ENCODE measurements at places on chromosomes 2 and 18.

- DNase-seq = peak; percentile 29
These were observed 787 bp downstream of the ERBB4 start for GRCh38 chr2:212537726-212538304.

GRCh38 chr2:207956771-207957170, 68.6 kb downstream of the PLEKHM3 start:
- no peak for DNase-seq

- no peak for DNase-seq
These were observed 2.2 kb upstream of the SSB start for GRCh38 chr2:169796441-169796840.

DNA sequence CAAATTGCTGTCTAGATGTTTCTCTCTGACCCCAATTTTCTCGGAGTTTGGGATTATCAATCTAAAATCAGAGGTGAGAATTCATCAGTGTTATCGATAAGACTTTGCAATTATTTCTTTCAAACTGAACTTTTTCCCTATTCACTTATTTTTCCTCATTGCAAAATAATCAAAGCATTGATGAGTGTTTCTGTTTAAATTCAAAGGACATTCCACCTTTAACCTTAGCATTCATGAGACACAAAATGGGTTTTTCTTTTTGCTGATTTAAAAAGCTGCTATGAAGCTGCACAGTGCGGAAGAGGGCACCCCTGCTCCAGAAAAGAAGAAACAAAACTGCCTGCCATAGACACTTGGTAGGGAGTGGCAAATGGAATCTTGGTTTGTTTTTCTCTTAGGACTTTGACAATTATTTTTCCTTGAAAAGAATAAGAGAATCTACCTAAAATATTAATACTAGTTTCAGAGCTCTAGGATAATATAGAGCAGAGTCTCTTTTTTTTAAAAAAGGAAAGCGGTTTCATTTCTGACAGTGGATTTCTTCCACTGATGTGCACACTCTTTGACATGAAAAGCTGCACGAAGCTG, 203.4 kb downstream of the TGIF1 start:
- DNase-seq = no peak

- DNase-seq = peak; percentile 27
These were observed 23.9 kb upstream of the CEP68 start for GRCh38 chr2:65032019-65032975.

DNA sequence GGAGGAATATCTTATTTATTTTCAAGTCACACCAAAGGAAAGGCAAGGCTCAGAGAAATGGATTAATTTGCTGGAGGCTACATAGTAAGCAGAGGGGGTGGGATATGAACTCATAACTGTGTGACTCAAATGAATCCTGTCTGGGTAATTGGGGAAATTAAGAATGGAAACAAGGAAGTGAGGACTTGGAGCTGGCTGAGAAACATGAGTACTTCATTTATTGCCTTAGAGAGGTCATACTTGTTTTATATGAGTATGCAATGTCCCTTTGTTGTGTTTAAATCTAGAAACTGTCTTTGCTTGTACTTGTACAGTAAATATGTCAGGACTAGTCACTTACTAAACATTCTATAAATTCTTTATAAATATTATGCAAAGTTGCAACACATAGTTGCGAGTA, 2166.7 kb upstream of the PIK3C3 start:
- DNase-seq = no peak

- no peak for DNase-seq
These were observed 250.7 kb downstream of the KLHL29 start for GRCh38 chr2:23635442-23636340.

DNA sequence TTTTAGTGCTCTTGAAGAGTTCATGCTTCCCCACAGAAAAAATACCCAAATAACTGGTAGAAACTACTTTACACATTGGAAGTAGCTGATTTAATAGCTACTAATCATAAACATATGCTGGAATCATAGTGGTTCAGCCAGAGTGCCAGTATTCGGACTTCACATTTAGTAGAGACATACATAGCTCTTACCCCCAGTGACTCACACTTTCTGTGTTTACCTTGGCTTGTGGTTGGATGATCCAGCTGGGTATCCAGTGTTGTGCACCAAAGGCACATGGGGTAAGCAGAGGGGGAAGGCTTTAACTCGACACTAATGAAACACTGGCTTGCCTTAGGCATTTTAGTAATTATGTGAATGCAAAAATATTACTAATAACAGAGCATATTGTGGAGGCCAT, 18.1 kb downstream of the ARHGAP28 start:
- no peak for DNase-seq

- DNase-seq = no peak
These were observed 508.7 kb upstream of the FAM98A start for GRCh38 chr2:34107811-34108210.

GRCh38 chr2:196229013-196229412, 57.6 kb upstream of the STK17B start:
- no peak for DNase-seq

- DNase-seq = no peak
These were observed 541.4 kb downstream of the PARD3B start for GRCh38 chr2:205086662-205087061.

DNA sequence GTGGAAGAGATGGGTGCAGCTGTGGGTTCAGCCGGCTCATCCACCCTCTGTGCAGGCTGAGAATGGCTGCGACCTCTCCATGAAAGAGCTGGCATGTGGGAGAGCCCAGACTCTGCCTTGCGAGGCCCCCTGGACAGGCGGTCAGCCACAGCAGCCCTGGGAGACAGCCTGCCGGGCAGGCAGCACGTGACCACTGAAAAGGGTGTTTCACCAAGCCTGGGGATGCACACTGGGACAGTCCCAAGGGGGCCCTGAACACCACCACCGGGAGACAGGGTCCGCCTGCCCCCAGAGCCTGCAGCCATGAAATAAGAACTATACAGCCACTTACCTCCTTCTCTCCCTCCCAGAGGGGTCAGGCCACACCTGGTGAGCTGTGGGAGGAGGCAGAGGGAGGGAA, 11.5 kb downstream of the RFX8 start:
- DNase-seq = no peak

- no peak for DNase-seq
These were observed 222.7 kb downstream of the CD226 start for GRCh38 chr18:69725009-69725408.

DNA sequence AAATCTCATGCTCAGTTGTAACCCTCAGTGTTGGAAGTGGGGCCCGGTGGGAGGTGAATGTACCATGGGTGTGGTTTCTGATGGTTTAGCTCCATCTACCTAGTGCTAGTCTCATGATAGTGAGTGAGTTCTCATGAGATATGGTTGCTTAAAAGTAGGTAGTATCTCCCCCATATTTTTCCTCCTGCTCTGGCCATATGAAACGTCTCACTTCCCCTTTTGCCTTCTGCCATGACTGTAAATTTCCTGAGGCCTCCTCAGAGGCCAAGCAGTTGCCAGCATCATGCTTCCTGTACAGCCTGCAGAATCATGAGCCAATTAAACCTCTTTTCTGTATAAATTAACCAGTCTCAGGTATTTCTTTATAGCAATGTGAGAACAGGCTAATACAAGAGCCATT, 62.8 kb upstream of the RNF152 start:
- DNase-seq = no peak

GRCh38 chr2:174740721-174741120, 23.6 kb downstream of the CHRNA1 start:
- DNase-seq = no peak

DNA sequence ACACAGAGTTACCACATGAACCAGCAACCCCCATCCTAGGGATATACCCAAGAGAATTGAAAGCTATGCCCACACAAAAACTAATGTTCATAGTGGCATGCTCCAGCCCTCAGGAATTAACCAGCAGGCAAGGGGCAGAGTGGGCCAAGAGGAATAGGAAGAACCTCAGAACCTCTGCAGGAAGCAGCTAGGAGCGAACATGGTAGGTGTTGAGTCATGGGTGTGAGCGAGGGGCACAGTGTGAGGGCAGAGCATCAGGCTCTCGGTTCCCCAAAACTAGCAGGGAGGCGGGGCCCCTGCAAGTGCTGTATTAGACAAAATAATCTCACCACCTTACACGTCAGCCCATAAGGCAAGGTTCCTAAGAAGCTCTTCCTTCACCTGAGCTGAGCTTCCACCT, 5.6 kb upstream of the RUFY4 start:
- DNase-seq = peak; percentile 41

Data from GM20000 (cell line).